ENCODE measurements at places on chromosomes 7 and 10.

DNA sequence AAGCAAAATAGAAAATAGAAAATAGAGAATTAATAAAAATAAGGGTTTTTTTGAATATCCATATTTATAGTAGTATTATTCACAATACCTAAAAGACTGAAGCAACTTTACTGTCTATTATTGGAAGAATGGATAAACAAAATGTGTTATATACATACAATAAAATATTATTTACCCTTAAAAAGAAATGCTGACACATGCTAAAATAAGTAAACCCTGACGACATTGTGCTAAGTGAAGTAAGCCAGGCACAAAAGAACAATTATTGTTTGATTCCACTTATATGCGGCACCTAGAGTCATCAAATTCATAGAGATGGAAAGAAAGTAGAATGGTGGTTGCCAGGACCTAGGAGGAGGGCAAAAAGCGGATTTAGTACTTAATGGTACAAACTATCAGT lies 39.0 kb downstream of the LRRC17 start:
- no peak for DNase-seq

GRCh38 chr7:139242741-139243281 lies 11.8 kb downstream of the UBN2 start:
- no peak for DNase-seq

DNA sequence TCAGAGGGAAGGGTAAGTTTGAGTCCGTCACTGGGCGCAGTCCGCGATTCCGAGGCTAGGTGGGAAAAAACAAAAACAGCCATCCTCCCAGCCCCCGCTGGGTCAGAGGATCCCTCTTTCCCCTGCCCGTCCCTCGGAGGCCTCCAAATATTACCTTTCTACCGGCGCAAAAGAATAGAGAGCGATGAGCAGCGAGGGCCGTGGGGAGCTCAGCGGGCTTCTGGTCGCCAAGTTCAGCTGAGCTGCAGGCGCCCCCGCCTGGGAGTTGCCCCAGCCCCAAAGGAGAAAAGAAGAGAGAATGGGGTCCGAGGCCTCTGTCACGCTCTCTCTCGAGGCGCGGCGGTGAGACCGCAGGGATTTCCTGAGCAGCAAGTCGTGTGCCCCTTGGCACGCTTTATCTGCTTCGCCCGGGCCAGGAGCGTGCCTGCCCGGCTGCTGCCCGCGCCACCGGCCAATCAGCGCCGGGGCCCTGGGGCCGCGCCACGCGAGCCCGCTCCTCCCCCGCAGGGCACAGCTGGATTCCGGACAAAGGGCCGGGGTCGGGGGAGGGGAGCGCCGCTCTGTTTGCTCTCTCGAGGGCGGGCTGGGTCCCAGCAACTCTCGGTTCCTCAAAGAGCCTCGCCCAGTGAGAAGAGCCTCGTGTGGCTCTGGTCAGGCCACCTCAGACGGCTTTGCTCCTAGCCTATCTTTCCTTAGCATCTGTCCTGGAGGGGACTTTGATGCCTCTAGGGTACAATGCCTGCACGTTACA lies at the start of gene NEUROG3:
Gene NEUROG3, minus strand, starts transcription at position 367 of the 751 bp plus-strand sequence. CDS start 379 bp downstream, outside the sequence.
- peak; percentile 40 for DNase-seq

- DNase-seq: no peak
Measured at GRCh38 chr10:26044141-26044749, 110.2 kb downstream of the MYO3A start.

DNA sequence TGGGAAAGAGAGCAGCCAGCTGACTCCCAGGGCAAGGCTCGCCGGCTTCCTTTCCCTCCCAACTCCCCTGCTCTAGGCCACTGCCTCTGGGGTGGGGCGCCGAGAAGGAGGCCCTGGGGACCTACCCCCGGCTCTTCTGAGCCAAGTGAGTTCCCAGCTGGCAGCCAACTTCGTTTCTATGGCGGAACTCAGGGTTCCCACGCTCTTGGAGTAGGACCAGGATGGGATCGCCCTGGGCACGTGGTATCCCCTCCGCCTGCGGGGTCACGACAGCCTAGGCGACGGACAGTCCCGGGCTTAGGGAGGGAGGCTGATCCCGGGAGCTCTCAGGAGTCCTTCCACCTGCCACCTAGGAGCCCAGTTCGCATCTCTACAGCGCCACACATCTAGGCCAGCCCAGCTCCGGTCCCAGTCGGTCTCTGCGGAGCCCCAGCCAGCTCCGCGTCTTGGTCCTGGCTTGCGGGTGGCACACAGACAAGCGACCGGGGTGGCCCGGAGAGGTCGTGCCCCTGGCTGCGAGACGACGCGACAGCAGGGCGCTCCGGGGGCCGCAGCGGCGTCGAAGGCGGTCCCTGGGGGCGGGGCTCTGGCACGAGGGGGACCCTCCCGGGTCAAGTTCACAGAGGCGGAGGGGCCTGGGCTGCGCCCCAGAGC lies 20.5 kb upstream of the GATA3 start:
- DNase-seq: no peak

Measured in GF-D8 (cell line).